ENCODE measurements at places on chromosomes 4 and X. TPM values are rescaled to one million over a fixed set of nuclear protein-coding genes. Genes with fewer than 3 reads are reported as not detected.

- H3K27ac ChIP-seq: no peak overlapping the region
- H3K4me3 ChIP-seq: no peak overlapping the region
- no peaks in the 10 kb centered on the region for H3K27me3 ChIP-seq
- H3K36me3 ChIP-seq: no peaks in the 10 kb centered on the region
- DNase-seq: no peak
- H3K4me1 ChIP-seq: peaks cover 1% of the 10 kb centered on the region
These were observed 210.8 kb upstream of the GYPA start for GRCh38 chr4:144351306-144351705.

Gene NALF2
- total RNA-seq: not detected

GRCh38 chrX:46712764-46713163 lies 46.2 kb downstream of the SLC9A7 start:
- no peaks in the 10 kb centered on the region for H3K27me3 ChIP-seq
- peaks cover 73% of the 10 kb centered on the region for H3K4me1 ChIP-seq
- peak overlapping the region; percentile 29 for H3K4me3 ChIP-seq
- no peaks in the 10 kb centered on the region for H3K36me3 ChIP-seq
- H3K27ac ChIP-seq: peak overlapping the region; percentile 63

- H3K4me3 ChIP-seq: no peak overlapping the region
- no peak overlapping the region for H3K27ac ChIP-seq
- H3K4me1 ChIP-seq: peaks cover 3% of the 10 kb centered on the region
- no peaks in the 10 kb centered on the region for H3K27me3 ChIP-seq
These were observed 16.6 kb downstream of the AP1S2 start for GRCh38 chrX:15838017-15838416.

Gene GAGE12J
- total RNA-seq: not detected

DNA sequence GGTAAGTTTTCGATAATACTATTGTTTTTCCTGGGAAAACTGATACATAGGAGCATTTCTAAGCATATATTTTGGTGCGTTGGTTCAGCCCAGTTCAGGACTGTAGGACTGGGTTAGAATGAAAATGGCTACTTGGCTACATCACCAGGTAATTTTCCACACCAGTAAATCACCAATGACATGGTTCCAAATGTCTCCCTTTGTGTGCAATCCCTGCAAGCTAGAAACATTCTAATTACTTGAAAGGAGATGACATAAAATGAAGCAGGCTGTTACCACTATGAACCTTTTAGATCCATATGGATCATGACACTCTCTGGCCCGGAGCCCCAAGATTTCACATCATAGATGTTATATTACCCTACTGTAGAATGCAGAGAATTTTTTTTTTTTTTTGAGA lies 577.4 kb upstream of the FTHL17 start:
- no peak for DNase-seq
- no peak overlapping the region for H3K4me3 ChIP-seq
- no peaks in the 10 kb centered on the region for H3K27me3 ChIP-seq
- no peaks in the 10 kb centered on the region for H3K36me3 ChIP-seq
- H3K4me1 ChIP-seq: no peaks in the 10 kb centered on the region

Data from B cell (primary cell).